Fibroblast of skin of right quadriceps (primary cell): ENCODE measurements at places on chromosomes 5 and 9.
A peak's percentile ranks its signal among the peaks of the same experiment; 100 is the strongest.

DNA sequence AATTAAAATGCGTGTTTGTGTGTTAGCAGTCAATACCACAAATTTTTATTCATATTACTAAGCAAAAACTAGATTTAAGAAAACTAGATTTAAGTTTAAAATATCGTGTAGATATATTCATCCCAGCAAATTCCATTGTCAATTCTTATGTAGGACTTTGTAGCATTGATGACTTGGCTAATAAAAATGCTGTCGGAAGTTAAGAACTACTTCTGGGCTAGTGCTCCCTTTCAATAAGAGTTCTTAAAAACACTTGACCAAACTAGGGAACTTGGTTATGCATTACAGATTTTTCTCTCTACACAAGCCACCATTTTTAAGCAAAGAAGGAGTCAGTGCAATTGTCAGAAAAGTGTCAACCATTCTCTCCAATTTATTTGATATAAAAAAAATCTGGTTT lies 68.7 kb upstream of the RAD23B start:
- DNase-seq = no peak

DNA sequence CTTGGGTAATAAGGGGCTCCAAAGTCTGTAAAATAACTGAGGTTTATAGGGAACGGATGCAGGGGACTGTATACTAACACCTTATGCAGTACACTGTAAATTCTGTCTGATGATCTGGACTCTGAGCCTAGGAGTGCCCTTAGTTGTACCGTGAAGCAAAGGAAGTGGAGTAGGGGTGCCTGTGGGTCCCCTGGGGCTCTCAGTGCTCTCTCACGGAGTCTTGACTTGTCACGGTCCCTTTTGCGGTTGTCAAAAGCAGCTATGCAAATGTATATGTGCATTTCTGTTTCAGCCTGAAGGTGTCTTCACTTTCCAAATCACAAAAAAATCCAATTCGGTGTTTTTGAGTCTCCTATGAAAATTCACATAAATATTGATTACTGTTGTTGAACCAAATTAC lies 17.8 kb downstream of the DMRT1 start:
- DNase-seq = no peak

- DNase-seq = no peak
Measured at GRCh38 chr9:131020862-131021261, 11.9 kb downstream of the LAMC3 start.

DNA sequence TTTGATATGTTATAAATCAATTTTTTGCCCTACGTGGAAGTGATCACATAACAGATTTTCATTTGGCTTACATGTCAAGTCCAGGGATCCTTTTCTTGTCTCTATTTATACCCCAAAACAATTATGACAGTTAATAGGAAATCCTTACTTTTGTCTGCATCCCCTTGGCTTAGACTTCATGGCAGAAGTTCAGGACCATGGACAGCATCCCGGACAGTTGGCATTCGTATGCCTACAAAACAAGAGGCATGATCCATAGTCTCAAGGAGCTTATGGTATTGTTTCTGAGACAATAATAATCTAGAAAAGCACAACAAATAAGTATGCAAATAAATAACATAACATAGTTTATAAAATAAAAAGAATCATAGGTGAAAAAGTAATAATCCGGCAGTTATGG lies 214.3 kb upstream of the GRIA1 start:
- peak; percentile 37 for DNase-seq

DNA sequence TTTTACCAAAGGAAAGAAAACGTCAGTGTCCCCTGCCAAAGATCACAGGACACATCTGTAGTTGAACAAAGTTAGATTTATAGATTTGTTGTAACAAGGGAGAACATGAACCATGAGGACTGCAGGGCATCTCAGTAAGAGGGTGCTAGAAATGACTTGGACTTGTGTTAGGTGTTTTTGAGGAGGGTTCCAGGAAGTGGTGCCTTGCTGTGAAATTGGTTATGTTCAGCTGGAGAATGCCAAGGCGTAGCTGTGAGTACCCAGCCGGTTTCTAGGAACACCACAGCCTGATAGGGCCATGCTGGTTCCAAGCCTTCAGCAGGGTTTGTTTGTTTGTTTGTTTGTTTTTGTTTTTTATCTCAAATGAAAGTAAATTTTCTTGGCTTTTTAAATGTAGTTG lies 5.3 kb downstream of the SPEF2 start:
- no peak for DNase-seq

DNA sequence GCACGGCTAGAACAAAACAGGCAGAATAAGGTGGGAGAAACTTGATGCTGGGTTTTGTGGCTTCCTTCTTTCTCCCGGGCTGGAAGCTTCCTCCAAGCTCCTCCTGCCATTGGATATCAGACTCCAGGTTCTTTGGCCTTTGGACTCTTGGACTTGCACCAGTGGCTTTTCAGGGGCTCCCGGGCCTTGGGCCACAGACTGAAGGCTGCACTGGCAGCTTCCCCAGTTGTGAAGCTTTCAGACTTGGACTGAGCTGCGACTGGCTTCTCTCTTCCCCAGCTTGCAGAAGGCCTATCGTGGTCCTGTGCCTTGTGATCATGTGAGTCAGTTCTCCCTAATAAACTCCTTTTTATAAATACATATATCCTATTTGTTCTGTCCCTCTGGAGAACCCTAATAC lies 364.4 kb downstream of the DNAH5 start:
- no peak for DNase-seq

- DNase-seq = no peak
Measured at GRCh38 chr5:34699155-34700077, 43.3 kb downstream of the RAI14 start.

- DNase-seq = no peak
Measured at GRCh38 chr9:92275541-92275940, 18.0 kb downstream of the IARS1 start.

DNA sequence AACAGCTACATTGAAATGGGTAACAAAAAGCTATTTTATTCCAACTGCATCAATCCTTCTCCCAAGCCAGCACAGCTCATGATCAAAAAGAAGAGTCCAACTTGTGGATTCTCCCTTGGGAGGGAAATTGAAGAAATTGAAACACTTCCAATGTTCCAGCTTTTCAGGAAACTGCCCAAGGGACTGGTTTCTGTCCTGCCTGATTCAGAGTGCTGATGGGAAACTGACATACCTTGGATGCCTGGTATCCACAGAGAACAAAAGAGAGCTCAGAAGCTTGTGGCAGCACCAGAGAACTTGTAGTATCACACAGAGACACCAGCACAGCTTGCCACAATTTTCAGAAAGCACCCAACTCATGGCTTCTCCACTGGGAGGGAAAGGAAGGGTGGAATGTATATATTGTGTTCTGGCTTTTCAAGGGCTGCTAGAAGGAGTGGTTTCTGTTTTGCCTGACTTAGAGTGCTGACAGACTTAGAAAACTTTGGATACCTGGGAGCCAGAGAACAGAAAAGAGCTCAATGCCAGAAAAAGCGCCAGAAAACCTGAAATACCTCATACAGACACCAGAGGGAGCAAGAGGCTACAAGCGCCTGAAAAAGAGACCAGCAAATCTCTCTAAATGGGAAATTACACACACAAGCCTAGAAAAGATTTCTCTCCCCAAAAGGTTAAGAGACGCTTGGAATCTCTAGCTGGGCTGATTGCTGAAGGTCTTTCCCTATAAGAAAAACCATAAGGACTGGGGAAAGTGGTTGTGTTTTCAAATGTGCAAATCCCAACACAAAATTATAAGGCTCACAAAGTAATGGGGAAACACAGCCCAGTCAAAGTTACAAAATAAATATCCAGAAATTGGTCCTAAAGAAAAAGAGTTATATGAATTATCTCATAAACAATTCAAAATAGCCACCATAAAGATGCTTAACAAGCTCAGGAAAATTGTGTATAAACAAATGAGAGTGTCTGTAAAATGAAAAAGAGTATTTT lies 178.8 kb downstream of the SPOCK1 start:
- DNase-seq = peak; percentile 63

- DNase-seq = no peak
Measured at GRCh38 chr9:82302968-82303655, 314.5 kb downstream of the SPATA31D1 start.

DNA sequence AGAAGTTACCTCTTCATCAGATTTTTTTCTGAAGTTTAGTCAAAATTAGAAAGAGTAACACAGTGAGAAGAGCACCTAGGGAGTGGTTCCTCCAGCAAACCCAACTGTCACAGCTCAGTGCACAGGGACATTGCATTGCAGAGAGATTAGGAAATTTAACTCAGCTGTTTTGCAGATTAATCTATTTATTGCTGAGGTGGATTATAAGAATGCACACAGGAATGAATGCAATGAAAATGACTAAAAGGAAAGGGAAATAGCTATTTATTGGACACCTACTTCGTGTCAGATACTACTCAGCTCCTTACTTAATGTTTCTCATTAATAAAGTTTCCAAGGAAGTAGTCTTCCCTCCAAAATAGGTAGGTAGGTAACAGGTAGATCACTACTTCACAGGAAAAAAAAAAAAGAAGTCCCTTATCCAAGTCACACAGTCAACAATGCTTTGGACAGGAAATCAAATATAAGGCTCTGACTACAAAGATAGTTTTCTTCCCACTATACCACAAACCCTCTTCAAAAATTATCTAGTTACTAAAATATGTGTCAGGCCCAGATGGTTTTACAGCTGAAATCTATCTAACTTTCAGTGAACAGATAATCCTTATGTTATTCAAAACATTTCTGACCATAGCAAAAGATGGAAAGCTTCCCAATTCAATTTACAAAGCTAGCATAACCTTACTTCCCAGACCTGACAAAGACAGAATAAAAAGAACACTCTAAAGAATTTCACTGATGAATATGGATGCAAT lies 442.2 kb upstream of the MPDZ start:
- peak; percentile 79 for DNase-seq

GRCh38 chr5:5165541-5166002 lies 25.4 kb downstream of the ADAMTS16 start:
- DNase-seq = no peak

DNA sequence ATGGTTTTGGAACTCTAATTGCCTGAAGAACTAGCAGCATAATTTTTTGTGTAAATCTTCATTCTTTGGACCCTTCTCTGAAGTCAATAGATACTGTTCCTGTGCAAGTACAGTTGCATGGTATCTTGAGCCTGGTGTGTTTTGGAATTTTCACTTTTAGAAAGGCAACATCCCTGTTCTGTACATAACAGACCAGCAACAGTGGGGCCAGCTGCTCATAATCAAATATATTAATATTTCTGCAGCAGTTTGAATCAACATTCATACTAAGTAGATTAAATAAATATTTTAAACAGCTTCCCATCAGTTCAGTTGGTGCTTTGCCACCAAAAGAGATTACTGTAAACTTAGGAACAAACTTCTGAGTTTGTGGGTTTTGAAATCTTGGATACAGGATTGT lies 97.9 kb downstream of the CD180 start:
- DNase-seq = no peak

- no peak for DNase-seq
Measured at GRCh38 chr5:173909199-173909598, 21.1 kb downstream of the CPEB4 start.

- no peak for DNase-seq
Measured at GRCh38 chr9:131043646-131044045, 34.7 kb downstream of the LAMC3 start.

DNA sequence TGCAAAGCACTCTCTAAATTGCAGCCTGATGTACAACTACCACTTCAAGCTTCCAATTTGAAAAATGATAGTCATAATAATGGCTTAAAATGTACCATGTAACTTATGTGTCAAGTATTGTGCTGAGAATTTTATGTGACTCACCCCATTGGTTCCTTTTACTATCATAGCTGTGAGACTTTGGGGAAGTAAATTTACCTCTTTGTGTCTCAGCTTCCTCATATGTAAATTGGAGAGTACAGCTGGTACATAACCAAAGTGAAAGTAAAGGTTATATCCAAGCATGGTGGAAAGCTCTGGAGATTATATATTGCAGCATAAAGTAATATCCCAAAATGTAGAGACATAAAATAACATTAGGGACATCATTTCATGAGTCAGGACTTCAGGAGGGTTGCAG lies 2200.4 kb upstream of the C9orf72 start:
- no peak for DNase-seq

DNA sequence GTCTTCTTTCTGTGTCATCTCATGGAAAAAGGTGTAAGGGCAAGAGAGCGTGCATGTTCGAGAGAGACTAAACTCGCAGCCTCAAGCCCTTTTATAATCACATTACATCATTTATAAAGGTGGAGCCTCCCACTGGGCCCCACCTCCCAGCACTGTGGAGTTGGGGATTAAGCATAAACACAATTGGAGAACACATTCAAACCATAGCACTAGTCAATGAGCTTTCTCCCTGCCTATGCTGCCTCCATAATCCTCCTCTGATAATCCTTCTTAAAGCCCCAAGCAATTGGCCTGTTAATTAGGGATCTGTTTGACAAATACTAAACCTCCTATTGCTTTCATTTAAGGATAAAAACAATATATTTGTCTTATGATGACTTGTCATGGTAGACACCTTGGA lies 99.6 kb downstream of the NMUR2 start:
- DNase-seq = no peak

- peak; percentile 22 for DNase-seq
Measured at GRCh38 chr5:111345731-111346130, 121.5 kb downstream of the CAMK4 start.

GRCh38 chr5:62742207-62742606 lies 163.6 kb downstream of the LRRC70 start:
- no peak for DNase-seq

GRCh38 chr5:174307656-174308271 lies 262.3 kb downstream of the NSG2 start:
- no peak for DNase-seq

DNA sequence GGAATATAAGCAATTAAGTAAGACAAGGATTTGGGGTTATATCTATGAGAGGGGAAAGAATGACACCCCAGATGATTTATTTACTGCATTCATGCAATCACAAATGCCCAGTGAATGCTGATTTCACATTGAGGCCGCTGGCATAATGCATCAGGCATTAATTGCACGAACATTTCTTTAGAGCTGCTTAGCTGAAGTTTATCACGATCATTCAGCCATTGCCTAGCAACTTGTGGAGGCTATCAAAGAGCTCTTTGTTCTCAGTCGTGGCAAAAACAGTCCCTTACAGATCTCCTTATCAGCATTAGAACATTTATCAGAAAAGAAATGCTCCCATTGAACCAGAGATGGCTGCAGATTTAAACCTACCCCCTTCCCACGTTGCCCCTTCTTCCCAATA lies 88.7 kb upstream of the PRRC1 start:
- DNase-seq = no peak

DNA sequence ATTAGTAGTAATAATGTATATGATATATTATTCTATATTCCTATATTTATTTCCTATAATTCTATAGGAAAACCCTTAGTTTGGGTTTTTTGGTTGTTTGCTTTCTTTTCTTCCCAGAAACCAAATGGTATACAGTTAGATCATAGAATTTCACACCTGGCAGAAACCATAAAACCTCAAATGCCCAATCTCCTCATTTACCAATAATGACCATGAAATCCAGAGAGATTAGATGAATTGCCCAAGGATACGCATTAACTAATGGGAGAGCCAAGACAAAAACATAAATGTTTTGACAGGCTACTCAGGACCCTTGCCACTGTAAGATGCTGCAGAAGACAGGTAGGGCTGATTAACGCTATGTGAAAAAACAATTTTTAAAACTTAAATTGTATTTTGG lies 158.7 kb upstream of the FST start:
- no peak for DNase-seq
